ENCODE measurements at places on chromosomes 4 and X. TPM values are rescaled to one million over a fixed set of nuclear protein-coding genes. Genes with fewer than 3 reads are reported as not detected.

The PCDH18 gene
- total RNA-seq: 16.6 TPM

The BEX5 gene
- not detected for total RNA-seq

The GATA1 gene
- total RNA-seq: not detected

The ANXA3 gene
- total RNA-seq: not detected

The BBS12 gene
- total RNA-seq: 5.5 TPM

The MTNR1A gene
- total RNA-seq: not detected

DNA sequence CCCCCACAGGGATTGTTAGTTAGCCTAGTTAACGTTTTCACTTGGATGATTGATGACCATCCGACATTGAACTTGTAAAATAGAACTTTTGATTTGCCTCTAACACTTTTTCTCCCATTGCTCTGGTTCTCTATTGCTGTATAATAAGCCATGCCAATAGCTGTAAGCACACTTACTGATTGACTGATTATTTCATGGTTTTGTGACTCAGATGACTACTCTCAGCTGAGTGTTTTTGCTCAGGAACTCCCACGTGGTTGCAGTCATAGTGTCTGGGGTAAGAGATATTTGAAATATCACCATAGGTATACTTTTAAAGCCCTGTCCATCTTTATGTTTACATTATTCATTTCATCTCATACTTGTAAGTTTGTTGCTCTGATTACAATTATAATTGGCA, 1285.5 kb downstream of the STIM2 start:
- no peak for DNase-seq

DNA sequence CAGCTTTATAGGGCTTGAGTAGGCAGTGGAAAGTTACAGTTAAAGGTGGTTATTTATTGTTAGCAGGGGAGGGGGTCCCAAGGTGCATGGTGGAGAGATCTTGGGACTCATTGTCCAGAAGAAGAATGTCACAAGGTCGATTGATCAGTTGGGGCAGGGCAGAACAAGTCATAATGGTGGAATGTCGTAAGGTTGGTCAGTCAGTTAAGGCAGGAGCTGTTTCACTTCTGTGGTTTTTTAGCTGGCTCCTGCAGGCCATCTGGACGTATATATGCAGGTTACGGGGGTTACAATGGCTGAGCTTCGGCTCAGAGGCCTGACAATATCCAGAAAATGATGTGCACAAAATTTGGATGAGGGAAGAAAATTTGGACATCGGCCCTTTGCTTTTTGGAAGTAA, 7.1 kb downstream of the OFD1 start:
- DNase-seq: no peak

GRCh38 chr4:150970685-150971151, 44.4 kb downstream of the LRBA start:
- DNase-seq: no peak

DNA sequence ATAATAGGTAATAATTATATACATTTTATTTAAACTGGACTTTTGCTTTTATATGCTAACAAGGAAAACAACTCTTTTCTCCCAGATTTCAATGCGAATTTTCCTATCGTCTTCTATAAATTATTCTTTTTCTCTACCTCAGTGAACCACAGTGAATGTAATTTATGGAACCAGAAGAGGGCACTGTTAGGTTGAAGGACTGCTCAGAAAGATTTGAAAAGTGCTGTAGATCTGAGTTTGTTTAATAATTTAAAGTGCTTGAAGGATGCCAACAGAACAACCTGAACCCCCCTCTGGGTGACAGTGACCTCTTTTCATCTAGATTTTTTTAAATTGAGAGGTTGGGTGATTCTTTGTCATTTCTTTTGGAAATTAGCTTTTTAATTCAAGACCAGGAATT, 54.9 kb downstream of the PHOX2B start:
- DNase-seq: peak; percentile 48

DNA sequence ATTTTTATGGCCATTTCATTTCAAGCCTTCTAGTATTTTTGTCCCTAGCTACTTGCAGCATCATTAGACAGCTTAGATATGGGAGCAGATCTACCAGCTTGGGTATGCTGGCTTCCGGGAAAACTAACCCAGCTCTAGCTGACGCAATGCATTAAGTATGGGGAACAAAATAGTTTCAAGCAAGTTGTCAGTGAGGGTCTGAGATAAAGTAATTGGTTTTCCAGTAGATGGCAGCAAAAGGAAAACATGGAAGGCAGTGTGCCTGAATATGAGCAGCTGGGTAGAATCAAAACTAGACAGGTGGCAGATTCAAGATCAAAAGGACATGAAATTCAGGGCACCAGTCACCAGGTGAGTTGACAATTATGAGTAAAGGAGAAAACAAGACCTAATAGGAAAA, 340.9 kb upstream of the CTSO start:
- DNase-seq: peak; percentile 95

DNA sequence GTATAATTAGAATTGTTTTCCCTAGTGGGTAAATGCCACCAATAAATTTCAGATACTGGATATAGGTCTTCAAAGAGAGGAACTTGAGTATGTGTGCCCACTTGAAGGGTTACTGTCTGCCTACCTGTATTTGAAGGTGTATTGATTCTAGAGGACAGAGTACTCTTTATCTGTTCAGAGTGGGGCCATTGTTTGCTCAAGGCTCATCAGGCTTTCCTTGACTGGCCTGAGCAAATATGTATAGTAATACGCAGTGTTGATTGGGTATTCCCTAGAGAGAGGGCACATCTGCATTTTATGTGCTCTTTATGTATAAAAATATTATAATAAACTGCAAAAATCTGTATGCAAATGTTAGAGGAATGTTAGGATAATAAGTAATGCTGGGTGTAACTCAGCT, 23.7 kb downstream of the RP2 start:
- no peak for DNase-seq

- DNase-seq: no peak
Measured at GRCh38 chr4:11440481-11441193, 11.9 kb upstream of the HS3ST1 start.

DNA sequence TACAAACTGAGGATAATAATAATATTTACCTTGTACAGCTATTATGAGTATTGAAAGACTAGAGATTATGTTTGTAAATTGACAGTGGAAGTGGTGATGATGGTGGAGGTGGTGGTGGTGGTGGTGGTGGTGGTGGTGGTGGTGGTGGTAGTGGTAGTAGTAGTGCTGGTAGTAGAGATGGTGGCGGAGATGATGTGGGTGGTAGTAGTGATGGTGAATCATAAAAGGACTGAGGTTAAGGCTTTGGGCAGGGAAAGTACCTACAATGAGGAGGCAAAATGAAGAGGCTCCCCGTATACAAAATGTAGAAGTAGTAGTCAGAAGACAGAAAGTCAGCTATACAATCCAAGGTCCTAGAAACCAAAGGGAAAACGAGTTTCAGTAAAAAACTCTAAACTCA, 214.1 kb downstream of the BCOR start:
- DNase-seq: no peak

DNA sequence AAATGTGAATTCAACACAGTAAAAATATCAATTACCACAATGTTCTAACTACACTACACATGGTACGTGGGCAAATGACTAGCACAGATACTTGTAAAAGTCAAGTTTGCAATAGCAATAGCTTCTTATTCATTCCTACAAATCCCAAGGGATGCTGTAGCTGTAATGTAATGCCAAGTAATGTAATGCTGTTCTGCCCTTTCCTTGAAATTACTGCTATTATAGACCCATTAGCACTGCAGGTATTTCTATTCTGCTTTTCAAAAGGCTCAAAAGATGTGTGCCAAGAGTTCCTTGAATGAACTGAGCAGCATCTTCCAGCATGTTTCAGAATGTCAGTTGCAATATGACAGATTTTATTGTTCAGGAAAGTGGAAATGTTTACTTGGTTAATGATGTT, 129.9 kb upstream of the BANK1 start:
- peak; percentile 31 for DNase-seq

DNA sequence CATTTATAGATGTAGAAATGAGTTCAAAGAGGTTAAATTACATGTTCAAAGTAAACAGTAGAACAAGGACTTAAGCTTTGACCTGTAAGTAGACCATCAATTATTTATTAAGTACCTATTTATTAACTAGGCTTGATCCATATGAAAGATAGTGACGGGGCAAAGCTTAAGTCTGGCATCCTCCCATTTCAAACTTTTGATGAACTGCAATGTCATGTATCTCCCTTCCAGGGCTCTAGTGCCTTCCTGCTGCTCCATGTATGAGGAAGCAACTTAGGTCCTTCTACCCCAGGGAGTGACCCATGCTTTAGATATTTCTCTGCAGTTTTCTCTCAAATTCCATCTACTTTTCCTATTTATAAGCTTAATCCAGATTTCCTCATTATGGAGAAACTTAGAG, 31.9 kb upstream of the ANTXR2 start:
- DNase-seq: no peak

DNA sequence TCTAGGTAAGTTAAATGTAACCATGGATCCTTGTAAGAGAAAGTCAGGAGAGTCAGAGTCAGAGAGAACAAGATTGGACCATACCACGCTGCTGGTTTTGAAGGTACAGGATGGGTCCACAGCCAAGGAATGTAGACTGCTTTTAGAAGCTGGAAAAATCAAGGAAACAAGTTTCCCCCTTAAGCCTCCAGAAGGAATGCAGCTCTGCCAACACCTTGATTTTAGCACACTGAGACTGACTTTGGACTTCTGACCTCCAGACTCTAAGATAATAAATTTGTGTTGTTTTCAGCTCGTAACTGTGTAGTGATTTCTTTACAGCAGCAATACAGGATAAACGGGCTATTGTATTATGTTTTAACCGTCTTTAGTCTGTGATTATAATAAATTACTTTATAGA, 108.0 kb upstream of the USP38 start:
- DNase-seq: no peak

- DNase-seq: no peak
Measured at GRCh38 chrX:134798472-134798871, 140.2 kb upstream of the PLAC1 start.

DNA sequence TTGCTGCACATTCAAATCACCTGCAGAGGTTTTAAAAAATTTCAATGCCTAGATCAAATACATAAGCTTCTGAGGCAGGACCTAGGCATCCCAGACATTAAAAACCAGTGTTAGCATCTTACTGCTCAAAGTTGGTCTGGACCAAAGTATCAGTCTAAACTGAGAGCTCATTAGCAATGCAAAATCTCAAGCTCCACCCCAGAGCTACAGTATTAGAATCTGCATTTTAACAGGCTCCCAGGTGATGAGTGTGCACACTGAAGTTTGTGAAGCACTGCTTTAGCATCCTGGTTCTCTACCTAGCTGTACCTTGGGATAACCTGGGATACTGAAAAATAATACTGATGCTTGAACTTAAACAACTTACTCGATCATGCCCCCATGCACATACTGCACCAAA, 96.0 kb downstream of the PRRG1 start:
- no peak for DNase-seq

- no peak for DNase-seq
Measured at GRCh38 chr4:70772929-70773555, 51.3 kb downstream of the RUFY3 start.

DNA sequence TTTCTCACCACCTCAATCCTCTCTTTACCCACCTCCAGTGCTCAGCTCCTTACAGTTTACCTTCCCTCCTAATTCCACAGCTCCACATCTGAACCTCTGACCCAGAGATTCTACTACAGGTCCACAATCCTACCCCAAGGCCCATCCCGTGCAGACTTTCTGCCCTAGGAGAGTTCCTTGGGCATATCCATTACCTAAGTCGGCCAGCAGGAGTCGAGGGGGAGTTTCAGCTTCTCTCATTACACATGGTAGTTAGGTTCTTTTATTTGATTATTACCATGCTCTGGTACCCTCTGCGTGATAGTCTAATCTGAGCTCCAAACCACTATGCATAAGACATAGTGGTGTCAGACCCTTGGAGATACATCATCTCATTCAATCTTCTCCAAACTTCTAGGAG, 117.9 kb downstream of the SH3RF1 start:
- no peak for DNase-seq

- DNase-seq: no peak
Measured at GRCh38 chr4:81635739-81636138, 164.0 kb upstream of the RASGEF1B start.

GRCh38 chr4:84050015-84050414, 449.1 kb downstream of the NKX6-1 start:
- no peak for DNase-seq

- DNase-seq: no peak
Measured at GRCh38 chr4:76029300-76029699, 6.0 kb upstream of the CXCL10 start.

- peak; percentile 87 for DNase-seq
Measured at GRCh38 chr4:113657586-113658233, 103.8 kb downstream of the CAMK2D start.

DNA sequence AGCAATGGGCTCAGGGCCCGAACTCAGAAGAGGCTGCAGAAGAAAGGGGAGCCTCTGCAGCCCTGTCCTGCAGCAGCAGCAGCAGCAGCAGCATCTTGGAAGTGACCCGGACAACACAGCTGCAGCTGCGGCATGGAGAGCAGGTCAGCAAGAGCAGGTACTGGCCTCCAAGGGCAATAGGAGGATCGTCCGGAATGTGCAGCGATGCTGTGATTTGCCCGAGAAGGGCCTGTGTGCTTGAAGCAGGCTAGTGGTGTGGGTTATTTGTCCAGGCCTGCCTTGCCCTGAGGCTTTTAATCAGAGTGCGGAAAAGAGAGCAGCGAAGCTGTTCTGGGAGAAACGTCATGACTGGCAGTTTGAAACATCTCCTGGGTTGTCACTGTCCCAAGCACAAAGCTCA, 126.0 kb downstream of the F11 start:
- DNase-seq: no peak

GRCh38 chr4:189656641-189657040, 284.0 kb upstream of the FRG1 start:
- DNase-seq: no peak

GRCh38 chr4:18021470-18021719, 160 bp downstream of the LCORL start:
- no peak for DNase-seq

- DNase-seq: no peak
Measured at GRCh38 chr4:6441758-6442157, 30.7 kb downstream of the PPP2R2C start.

GRCh38 chr4:174604198-174604597, 81.9 kb upstream of the HPGD start:
- no peak for DNase-seq

DNA sequence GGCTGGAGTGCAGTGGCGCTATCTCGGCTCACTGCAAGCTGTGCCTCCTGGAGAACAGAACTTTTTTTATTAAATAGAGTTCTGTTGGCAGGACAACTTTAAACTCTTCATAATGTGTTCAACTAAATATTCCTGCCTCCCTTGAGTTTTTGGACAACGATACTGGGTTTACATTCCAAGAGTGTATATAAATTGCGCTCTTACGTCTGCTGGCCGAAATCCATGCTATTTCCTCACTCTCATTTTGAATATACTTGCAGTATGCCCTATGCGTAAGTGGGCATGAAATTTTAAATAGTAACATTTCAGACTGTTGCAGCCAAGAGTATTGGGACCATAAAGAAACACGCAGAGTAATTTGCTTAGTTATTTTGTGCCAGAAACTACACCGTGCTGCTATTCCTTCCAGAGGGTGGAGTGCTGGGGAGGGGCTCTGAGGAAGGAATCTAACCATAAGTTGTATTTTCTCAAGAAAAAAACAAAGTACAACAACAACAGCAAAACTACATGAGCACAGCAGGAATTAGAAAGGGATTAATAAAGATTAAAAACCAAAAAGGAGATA, 480.0 kb downstream of the NLGN4X start:
- DNase-seq: no peak

Measured in LHCN-M2 (cell line).